ENCODE measurements at places on chromosomes 13 and 19. TPM values are rescaled to one million over a fixed set of nuclear protein-coding genes. Genes with fewer than 3 reads are reported as not detected.

The AMH gene
- polyA plus RNA-seq = 10.5 TPM

The FZR1 gene
- polyA plus RNA-seq = 21.6 TPM

DNA sequence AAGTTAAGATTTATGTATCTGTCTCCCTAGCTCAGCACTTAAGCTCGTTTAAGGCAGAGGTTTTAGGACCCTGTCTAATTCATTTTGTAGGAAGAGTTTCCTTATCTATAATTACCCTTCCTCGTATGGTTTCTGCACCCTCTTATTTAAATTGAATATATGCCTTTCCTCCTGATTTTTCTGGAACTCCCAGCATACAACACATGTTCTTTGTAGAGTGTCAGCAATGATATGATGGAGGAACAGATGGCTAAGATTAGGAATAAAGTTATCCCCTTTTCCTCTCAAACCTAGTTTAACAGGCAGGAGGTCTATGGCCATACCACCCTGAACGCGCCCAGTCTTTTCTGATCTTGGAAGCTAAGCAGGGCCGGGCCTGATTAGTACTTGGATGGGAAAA lies 359.5 kb downstream of the PCDH17 start:
- no peak for DNase-seq

- peak; percentile 72 for DNase-seq
Measured at GRCh38 chr19:57934820-57935665, at the start of gene ZNF418. Gene ZNF418, minus strand, starts transcription at chr19:57935402. Its CDS starts 1,580 bp downstream, at chr19:57933822.

DNA sequence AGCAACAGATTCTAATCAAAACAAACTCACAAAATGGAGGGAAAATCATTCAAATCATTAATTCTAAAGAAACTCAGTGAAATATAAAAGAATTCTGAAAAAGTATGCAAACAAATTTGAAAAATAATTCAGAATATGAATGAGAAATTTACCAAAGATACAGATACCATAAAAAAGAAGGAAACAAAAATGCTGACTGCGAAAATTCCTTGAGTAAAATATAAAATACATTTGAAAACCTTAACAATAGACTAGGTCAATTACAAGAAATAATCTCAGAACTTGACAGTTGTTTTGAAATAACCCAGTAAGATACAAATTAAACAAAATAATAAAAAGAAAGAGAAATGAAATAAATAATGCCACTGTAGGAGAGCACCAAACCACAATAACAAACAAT lies 1289.0 kb downstream of the SLITRK1 start:
- no peak for DNase-seq

- DNase-seq = no peak
Measured at GRCh38 chr13:83765796-83766195, 116.5 kb downstream of the SLITRK1 start.

DNA sequence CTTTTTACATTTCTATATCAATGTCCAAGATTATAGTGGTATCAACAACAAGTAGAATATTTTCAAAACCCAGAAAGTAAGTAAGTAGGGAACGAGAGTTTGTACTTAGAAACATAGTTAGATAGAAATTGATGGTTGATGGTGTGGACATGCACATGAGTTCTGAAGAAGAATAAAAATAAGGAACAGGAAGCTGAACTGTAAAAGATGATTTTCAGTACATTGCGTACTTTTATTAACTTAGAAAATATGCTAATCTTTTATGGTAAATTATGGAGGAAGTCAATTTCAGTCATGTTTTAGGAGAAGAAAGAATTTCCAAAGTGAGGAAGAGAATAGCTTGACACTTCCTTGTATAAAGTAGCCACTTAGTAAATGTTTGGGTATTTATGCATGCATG lies 12.3 kb upstream of the GPR18 start:
- DNase-seq = no peak

The ZC3H4 gene
- 9.8 TPM for polyA plus RNA-seq

The ZNF296 gene
- 2.7 TPM for polyA plus RNA-seq

- DNase-seq = no peak
Measured at GRCh38 chr13:73715911-73716510, 418.2 kb downstream of the KLF12 start.

DNA sequence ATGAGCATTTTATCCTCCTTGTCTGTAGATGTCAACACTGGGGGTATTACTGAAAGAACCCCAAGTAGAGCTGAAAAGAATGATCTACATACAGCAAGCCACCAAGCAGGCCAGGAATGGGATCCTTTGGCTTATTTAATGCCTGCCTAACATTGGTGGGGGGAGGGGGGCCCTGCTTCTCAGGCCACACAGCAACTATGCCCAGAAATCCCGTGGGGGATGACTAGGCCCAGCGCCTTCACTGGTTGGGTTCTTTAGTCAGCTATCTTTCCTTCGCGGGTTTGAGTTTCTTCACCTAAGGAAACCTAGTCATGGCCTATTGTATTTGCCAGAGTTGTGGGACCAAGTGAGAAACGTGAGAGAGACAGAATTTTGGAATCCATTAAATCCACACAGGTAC lies 80.5 kb downstream of the CCNA1 start:
- DNase-seq = no peak

- DNase-seq = no peak
Measured at GRCh38 chr13:113065406-113066141, 40.0 kb upstream of the F7 start.

The NR1H2 gene
- polyA plus RNA-seq = 61.5 TPM

DNA sequence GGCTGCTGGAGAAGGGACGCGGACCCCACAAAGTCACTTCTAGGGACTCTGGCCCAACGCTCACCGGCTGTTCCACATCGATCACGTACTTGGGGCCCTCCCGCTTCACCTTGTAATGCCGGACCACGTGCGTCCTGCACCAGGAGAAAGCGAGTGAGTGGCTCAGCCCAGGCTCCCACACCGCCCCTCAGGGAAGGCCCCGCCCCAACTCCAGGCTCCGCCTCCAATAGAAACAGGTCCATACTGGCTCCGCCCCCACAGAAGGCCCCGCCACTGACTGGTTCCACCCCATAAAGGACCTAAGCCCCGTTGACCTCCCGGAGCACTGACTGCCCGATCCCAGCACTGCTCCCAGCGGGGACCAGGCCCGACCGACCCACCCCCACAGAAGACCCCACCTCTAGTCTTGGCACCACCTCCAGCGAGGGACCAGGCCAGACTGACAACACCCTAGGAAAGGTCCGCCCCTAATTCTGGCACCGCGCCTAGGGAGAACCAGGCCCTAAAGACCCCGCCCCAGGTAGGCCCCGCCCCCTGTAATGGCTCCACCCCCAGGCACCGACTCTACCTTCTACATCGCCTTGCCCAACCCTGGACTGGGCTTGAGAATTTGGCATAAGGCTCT lies 11.3 kb downstream of the STAP2 start:
- DNase-seq = peak; percentile 98

GRCh38 chr13:45748941-45749759 lies 47.0 kb downstream of the CBY2 start:
- no peak for DNase-seq

DNA sequence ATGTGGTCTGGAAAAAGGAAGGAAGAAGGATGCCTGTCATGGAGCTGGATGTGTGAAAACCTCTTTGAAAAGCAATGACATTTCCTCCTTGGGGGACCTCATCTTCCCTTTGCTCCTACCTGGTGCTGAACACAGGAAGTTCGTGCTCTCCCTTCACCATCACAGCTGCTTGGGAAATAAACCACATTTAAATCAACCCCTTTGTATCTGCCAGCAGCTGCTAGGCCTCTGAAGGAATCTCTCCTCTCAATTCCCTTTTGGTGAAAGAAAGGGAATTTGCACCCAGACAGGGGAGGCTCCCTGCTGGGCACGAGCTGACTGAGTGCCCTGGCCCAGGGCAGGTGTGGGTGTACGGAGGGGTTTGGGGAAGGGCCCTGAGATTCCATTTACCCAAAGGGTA lies 437.7 kb downstream of the TSHZ3 start:
- no peak for DNase-seq

The FUT1 gene
- polyA plus RNA-seq = 7.4 TPM

The PEG3 gene
- polyA plus RNA-seq = not detected

DNA sequence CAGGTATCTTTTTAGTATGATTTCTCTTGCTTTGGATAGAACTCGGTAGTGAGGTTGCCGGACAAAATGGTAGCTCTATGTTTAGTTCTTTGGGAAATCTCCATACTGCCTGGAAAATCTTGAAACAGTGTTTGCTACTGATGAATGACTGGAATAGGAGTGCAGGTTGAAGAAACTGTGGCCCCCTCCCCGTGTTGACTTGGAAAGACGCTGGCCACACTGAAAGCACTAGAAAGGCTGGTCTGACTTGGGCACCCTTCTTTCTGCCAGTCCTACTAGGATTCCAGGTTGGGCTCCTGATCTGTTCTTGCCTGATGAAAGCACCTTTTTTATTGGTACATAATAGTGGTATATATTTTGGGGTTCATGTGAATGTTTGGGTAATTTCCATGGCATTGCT lies 46.3 kb downstream of the NLRP4 start:
- DNase-seq = no peak

The PCDH17 gene
- polyA plus RNA-seq = 0.31 TPM

The TMEM272 gene
- 0.06 TPM for polyA plus RNA-seq

Data from H1 (cell line).